ENCODE measurements at places on chromosomes 13 and 19.

- no peak for DNase-seq
These were observed 22.9 kb downstream of the SLC7A1 start for GRCh38 chr13:29572575-29572974.

- no peak for DNase-seq
These were observed 4.9 kb downstream of the GSX1 start for GRCh38 chr13:27797228-27797624.

DNA sequence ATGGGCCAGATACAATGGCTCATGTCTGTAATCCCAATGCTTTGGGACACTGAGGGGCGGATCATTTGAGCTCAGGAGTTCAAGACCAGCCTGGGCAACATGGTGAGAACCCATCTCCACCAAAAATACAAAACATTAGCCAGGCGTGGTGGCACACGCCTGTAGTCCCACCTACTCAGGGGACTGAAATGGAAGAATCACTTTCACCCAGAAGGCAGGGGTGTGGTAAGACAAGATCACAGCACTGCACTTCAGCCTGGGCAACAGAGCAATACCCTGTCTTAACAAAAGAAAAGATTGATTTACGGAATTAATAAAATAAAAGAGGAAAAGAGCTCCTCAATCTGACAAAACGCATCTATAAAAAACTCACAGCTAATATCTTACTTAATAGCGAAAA, 22.7 kb downstream of the USP12 start:
- DNase-seq, result no peak

DNA sequence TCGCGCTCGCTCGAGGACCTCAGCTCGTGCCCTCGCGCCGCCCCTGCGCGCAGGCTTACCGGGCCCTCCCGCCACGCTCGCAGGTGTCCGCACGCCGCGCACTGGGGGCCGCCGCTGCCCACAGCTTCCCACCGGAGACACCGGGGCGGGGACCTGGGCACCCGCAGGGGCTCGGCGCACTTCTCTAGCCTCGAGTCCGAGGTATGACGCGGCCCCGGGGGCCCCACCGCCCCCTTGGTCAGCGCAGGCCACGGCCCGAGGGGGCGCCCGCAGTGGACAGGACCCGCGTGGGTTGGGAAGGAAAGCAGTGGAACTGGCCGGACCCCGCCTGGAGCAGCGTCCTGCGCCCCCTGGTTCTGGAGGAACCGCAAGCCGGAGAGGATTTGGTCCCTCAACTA, 2.1 kb upstream of the GRWD1 start:
- DNase-seq, result no peak

GRCh38 chr13:109480011-109480955, 306.1 kb downstream of the IRS2 start:
- DNase-seq, result no peak

DNA sequence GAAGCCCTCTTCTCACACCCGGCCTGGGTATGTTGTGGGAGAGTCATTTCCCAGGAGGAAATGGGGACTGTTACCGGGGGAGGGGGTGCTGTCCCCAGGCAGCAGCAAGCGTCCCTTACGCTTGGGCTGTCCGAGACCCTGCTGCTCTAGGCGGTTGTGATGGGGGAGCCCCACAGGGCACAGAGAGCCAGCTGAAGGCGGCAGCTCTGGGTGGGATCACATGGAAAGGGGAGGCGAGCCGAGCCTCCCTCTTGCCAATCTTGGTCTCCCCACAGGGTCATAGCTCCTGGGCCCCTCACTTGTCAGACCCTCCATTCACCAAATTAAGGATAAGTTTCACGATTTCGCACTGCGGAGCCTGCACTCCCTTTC, 22.0 kb downstream of the EPN1 start:
- DNase-seq, result no peak

- no peak for DNase-seq
These were observed 124.1 kb downstream of the COG6 start for GRCh38 chr13:39779337-39780265.

- DNase-seq, result no peak
These were observed 42.0 kb downstream of the CYSLTR2 start for GRCh38 chr13:48695776-48696175.

GRCh38 chr13:67355812-67356476, 125.8 kb upstream of the PCDH9 start:
- DNase-seq, result no peak

DNA sequence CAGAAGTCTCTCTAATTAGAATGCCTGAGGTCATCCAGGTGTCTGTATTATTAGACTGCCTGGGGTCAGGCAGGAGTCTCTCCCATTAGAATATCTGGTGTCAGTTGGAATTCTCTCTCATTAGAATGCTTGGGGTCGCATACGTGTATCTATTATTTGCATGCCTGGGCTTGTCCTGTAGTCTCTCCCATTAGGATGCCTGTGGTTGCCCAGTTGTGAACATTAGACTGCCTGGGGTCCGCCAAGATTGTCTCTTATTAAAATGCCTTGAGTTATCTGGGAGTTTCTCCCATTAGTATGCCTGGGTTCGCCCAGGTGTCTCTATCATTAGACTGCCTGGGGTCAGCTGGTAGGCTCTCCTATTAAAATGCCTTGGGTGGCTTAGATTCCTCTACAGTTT, 1494.7 kb downstream of the UQCRFS1 start:
- no peak for DNase-seq

- no peak for DNase-seq
These were observed 385.4 kb upstream of the SLC10A2 start for GRCh38 chr13:103451656-103452055.

DNA sequence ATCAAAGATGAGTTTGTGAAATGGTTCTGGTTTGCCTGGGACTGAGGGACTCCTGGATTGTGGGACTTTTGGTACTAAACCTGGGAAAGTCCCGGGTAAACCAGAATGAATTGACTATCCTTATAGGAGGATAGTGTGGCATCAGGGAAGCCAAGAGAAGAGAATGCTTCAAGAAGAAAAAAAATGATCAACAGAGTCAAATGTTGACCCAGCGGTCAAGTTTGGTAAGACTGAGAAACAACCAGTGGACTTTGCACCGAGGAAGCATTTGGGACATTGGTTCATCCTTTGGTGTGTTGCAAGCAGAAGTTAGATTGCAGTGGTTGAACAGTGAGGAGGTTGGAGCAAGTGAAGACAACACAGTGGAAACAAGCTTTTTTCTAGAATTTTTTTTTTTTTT, 33.5 kb downstream of the CLEC17A start:
- DNase-seq, result no peak

GRCh38 chr19:1855040-1855827, 7.0 kb upstream of the REXO1 start:
- DNase-seq, result peak; percentile 87

GRCh38 chr13:113943821-113944565, 29.9 kb downstream of the C13orf46 start:
- DNase-seq, result no peak

DNA sequence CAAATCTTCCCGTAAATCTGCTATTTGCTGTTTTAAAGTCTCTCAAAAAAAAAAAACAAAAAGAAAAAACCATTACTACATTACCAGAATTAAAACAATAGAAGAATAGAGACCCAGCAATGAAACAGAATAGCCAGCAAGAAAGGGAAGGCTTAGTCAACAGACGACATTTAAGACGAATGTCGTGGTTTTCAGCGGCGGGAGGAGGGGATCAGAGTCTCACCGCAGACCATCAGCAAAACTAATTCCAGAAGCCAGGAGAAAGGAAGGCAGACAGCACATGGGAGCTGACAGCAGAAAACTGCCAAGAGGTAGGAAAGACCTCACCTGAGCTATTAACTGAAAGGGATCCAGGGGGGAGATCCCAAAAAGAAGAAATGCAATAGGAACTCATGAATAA, 128.9 kb downstream of the RNF17 start:
- DNase-seq, result no peak

DNA sequence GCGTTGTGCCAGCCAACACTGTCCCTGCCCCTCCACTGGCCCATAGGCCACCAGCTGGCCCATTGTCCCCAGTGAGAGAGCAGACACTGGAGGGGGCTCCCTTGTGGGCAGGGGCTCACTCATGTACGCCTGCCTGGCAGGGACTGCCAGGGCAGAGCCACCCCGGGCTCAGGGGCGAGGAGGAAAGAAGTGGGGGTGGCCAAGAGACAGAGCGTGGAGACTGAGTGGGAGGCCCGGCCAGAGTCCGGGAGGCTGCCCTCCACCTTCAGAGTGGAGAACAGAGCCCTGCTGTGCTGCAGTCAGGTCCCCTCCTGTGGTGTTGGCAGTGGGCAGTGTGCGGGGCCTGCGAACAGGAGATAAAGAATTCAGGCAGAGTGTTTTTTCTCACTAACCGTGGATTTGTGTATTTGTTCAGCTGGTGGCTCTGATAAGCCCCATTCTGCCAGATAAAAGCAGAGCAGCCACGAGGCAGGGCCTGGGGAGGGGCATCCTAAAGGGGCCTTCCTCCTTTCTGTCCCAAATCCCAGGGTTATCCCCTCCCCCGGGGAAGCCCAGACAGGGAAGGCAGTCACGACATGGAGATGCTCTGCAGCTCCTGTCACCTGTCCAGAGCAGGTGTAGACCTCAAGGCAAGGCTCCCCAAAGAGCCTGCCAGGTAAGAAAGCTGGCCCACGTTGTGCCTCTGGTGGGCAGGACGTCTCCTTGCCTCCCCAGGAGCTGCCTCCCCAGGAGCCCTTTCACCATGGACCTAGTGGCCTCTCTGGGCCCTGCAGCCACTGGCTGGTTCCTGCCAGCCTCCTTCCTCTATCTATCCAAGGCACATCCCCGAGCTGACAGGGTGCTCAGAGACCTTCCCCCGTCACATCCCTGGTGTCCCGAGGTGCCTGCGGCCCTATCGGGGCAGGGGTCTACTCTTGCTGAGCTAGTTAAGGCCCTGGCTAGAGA, 33.0 kb downstream of the LYL1 start:
- no peak for DNase-seq

DNA sequence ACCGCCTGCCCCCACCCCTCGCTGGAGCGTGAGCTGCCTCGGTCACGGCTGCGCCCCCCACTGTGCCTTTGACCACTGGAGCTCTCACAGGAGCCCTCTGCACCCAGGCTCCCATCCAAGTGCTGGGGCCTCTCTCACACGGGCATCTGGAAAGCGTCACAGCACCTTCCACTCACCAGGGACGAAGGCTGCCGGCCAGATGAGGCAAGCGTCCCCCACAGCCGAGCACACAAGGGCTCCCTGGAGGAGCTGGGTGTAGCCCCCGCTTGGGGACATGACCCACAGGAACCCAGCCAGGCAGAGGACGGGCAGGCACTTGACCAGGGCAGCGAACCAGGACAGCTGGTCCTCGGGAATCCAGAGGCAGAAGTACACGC, 560 bp downstream of the TMEM86B start:
- DNase-seq, result no peak

DNA sequence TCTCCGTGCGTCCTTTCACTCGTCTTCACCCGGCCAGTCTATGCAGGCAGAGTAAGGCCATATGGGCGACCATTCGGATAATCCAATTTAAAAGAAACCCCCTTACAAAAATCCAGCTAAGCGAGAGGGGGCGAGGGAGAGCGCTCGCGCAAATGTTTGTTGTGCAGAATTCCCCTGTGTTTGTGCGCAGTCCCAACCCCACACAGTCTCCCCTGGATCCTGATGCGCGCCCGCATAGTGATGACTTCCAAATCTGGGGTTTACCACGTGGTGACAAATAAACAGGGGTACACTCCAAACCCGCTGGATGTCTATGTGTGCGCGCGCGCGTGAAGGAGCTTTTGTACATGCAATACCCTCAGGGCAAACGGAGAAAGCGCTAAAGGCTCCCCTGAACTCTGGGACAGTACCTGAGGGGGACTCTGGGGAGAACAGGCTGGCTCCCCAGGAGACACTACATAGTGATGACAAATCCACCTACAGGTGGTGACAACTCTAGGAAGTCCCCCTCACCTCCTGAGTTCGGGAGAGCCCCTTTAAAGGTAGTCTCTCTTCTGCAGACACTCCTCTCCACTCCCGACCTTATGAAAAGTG, 8.5 kb downstream of the SOX21 start:
- DNase-seq, result no peak

DNA sequence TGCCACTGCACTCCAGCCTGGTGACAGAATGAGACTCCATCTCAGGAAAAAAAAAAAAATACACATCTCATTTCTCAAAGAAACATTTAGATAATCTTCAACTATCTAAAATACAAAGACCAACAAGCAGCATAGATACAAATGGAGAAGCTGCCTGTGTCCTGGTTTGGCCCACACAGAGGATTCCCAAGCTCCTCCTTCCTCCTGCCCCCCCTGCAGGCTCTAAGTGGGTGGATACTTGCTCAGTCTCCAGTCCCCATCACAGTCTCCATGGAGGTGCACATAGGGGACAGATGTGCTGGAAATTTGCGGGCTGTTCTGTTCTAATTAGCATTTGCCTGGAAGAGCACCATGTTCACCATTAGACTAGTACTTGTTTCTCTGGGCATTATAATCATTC, 59.9 kb downstream of the ABCC4 start:
- no peak for DNase-seq

GRCh38 chr19:38263689-38264485, 486 bp upstream of the SPINT2 start:
- no peak for DNase-seq

- no peak for DNase-seq
These were observed 14.3 kb downstream of the SPPL2B start for GRCh38 chr19:2342656-2343288.

GRCh38 chr13:40595693-40596092, 70.7 kb downstream of the FOXO1 start:
- DNase-seq, result no peak

- DNase-seq, result no peak
These were observed 8.6 kb downstream of the ZNF544 start for GRCh38 chr19:58237324-58237723.

- no peak for DNase-seq
These were observed 299.3 kb downstream of the FGF9 start for GRCh38 chr13:21970172-21970571.

DNA sequence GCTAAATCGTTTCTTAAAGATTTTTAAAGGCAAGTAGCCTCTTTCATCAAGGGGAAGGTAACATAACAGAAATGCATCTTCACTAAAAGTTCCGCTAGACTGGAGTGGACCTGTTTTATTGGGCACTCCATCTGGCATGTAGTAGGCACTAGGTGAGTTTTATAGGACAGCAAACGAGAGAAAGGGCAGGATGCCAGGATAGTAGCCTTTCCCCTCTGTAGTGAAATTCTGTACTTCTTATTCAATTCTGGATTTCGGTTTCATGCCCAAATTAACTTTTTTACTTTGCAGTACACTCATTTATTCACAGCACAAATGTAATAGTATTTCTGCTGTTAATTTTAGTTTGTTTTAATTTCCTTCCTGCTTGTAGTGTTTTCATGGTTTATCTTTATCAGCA, 45.2 kb downstream of the GPR180 start:
- no peak for DNase-seq

DNA sequence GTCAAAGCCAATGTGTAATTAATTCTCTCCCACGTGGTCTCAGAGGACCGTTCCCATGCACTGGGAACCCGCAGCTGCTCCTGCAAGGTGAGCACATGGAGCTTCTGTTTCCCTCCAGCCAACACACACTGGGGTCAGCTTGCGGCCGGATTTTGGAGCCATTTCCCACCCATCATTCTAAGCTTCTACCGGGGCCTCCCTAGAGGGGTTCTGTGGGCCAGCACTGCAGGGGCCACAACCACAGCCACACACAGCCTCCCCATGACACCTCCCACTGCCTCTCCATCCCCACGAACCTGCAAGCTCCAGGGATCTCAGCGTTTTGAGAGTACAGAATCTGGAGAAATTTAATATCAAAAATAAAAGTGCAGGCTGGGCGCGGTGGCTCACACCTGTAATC, 120.7 kb upstream of the SOX1 start:
- DNase-seq, result no peak

- no peak for DNase-seq
These were observed 1292.4 kb upstream of the MIR17HG start for GRCh38 chr13:90055121-90055520.

GRCh38 chr19:7841751-7842660, 12.0 kb downstream of the EVI5L start:
- DNase-seq, result no peak

All from stimulated activated effector memory CD8-positive, alpha-beta T cell treated with anti-CD3 and anti-CD28 coated beads, Interleukin-12 subunit alpha, Interleukin-12 subunit beta, amount 100 ng/mL, for 72 hours (primary cell).